Stimulated activated CD8-positive, alpha-beta memory T cell treated with anti-CD3 and anti-CD28 coated beads, Interleukin-7, amount 100 ng/mL, for 1 hour (primary cell): ENCODE measurements at places on chromosomes 12 and 14.

DNA sequence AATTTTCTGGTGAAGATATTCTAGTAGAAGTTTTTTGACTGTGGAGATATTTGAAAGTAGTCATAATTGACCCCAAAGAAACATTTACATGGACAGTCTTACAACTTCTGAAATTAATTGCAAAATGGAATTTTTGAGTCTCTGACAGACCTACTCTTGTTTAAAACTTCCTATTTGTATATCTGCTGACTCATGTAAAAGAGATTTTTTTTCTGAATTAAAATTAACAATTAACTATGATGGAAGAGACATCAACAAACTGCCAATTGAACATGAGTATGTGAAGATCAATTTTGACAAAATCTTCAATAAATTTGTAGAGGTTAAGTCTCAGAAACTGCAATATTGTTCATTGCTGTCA is 108.5 kb upstream of the MAX start:
- DNase-seq, result no peak

- DNase-seq, result no peak
These were observed 398.1 kb downstream of the NOVA1 start for GRCh38 chr14:26199590-26200370.

GRCh38 chr14:28746247-28746646 is 20.3 kb upstream of the FOXG1 start:
- DNase-seq, result no peak

- no peak for DNase-seq
These were observed 104.4 kb upstream of the CCDC196 start for GRCh38 chr14:66381755-66382154.

- no peak for DNase-seq
These were observed 128.6 kb downstream of the ZFP36L1 start for GRCh38 chr14:68664225-68664681.

DNA sequence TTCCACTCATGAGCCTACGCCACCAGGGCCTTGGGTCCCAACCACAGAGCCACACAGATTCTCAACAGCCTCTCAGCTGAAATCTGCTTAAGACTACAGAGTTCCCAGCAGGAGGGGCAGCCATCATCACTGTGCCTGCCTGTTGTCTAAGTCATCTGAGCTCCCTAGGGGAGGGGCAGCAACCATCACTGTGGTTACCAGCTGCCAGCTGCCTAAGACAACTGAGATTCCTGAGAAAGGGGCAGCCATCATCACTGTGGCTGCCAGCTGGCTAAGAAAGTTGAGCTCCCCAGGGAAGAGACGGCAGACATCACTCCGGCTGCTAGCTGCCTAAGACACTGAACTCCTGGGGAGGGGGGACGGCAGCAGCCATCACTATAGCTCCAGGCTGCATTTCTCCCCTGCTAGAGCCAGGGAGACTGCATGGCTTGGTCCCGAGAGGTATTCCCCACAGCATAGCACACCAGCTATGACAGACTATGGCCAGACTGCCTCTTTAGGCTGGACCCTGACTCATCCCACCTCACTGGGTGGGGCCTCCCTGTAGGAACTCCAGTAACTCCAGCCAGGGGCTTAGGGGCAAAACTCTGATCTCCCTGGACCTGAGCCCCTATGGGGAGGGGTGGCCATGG is 37.2 kb upstream of the C14orf132 start:
- DNase-seq, result no peak

DNA sequence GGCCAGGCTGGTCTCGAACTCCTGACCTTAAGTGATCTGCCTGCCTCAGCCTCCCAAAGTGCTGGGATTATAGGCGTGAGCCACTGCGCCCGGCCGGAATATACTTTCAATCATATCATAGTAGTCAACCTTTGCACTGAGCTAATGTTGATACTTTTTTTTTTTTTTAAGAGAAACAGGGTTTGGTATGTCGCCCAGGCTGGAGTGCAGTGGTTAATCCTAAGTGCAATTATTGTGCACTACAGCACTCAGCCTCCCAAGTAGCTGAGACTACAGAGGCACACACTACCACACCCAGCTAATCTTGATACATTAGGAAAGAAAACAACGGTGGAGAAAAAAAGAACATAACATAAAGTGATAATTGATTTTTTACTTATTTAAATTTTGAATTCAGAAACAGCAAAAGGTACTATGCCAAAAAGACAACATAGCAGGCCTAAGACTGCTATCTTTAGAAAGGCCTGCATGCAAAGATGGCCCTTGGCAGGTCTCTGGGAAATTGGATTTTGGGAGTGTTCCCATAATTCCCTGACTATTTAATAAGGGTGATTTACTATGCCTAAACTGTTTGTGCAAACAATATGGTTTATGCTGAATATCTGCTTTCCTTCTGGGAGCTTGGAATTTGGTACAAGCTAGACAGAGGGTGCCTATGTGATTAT is 15.5 kb downstream of the BTBD7 start:
- no peak for DNase-seq

DNA sequence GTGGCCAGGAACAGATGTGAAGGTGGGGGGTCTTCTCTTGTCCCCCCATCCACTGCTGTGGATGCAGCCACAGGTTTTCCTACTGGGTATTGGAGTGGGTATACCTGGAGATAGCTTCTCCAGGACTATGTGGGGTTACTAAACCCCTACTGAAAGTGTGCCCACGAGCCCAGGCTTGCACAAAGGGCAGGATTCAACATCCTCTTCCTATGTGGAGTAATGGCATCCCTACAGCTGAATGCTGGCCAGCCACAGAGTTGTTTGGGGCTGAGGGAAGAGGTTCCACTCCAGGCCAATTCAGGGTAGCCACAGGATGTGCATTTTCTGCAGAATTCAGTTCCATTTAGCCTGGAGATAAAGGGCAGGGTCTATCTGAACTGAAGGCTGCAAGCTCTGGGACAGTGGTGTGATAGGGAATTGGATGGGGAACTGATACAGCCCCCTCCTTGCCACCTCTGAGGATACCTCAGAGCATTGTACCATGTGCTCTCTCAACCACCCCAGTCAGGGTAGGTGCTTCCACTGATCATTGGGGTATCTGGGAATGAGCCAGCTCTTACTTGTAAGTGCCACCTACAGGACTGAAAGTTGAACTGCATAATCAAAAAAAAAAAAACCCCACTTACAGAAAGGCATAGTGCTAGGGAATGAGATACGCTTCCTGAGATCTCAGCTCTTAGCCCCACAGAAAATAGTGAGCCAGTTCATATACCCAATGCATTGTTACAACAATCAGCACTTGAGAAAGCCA is 187.1 kb downstream of the KITLG start:
- DNase-seq, result no peak

DNA sequence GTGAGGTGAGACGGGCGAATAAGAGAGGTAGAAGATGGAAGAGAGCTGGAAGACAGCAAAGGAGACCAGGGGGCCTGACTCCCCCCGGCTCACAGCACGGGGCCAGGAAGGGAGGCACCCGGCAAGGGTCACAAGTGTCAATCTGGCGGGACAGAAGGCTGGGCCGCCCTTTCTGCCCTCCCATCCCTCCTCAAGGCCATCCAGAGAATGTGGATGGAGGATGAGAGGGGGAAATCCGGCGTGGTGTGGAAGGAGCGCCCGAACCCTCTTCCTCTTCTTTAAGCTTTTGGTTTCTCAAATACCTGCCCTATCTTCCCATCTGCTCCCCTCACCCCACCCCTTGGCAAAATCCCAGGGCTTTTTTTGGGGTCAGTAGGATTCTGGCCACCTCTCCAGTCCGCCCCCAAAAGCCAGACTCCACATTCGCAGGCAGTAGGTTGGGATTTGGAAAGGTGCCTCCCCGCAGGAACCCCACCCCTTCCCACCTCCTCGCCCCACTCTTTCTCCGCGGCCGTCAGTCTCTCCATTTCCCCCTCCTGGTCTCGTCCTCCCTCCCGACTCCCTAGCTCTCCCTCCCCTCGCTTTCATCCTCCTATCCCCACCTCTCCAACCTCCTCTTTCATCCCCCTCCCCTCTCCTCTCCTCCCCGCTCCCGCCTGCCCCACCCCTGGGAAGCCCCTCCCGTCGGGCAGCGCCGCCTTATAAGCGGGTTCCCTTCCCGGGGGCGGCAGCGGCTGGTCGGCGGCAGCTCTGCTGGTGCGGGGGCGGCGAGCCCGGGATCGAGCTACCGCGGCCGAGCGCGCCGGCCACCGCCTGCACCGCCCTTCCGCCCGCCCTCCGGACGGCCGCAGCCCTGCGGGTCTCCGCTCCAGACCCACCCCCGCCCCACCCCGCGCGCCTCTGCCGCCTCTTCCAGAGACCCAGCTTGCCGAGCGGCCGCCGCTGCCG is at the start of gene PTMS:
TSS of gene PTMS (plus strand) at position 730 of the 948 bp plus-strand sequence. CDS start 343 bp downstream, outside the sequence.
- no peak for DNase-seq

- DNase-seq, result no peak
These were observed 3.8 kb upstream of the ARHGAP9 start for GRCh38 chr12:57483466-57483865.

DNA sequence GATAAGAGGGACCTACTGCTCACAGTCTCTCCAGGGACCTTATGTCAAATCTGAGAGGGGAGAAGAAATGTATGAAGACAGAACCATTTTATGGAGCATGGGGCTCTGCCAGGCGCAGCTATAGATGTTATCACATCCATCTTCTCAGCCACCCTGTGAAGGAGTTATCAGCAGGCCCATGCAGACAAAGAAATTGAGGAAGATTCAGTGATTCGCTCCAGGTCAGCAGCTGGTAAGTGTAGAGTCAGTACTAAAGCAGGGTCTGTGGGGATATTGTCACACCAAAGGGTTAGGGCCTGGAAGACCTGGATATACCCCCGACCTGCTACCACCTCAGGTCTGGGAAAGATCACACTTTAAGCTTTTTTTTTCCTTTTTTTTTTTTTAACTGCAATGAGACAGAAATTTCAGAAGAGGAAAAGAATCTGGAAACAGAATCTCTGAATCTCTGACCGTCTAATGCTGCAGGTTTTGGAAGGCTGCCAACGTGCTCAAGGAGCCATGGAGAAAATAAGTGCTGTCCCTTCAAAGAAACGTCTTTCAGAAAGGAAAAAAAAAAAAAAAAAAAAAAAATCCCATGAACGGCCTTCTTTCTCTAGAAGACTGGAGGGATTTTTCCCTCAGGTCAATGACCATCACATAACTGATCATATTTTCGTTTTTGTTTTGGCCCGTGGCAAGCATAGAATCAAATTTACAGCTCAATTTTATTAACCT is 73.3 kb upstream of the PLEKHG7 start:
- no peak for DNase-seq

- DNase-seq, result no peak
These were observed 1031.8 kb downstream of the GALC start for GRCh38 chr14:86961106-86961716.

DNA sequence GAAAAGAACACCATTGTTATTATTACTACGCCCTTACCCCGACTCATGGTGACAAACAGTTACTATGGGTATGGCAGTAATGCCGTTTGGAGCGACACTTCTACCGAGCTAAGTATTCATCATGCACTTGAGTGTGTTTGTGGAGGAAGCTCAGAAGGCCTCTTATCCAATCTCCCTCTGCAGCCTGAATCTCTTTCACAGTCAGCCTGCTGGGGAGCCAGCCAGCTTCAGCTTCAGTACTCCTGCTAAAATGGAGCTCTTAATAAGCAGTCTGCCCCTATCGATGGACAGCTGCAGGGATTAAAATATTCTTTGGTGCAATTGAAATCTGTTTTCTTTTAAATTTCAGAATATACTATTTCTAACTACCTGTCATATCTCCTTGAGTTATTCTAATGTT is 24.7 kb upstream of the ATP5MC2 start:
- no peak for DNase-seq

DNA sequence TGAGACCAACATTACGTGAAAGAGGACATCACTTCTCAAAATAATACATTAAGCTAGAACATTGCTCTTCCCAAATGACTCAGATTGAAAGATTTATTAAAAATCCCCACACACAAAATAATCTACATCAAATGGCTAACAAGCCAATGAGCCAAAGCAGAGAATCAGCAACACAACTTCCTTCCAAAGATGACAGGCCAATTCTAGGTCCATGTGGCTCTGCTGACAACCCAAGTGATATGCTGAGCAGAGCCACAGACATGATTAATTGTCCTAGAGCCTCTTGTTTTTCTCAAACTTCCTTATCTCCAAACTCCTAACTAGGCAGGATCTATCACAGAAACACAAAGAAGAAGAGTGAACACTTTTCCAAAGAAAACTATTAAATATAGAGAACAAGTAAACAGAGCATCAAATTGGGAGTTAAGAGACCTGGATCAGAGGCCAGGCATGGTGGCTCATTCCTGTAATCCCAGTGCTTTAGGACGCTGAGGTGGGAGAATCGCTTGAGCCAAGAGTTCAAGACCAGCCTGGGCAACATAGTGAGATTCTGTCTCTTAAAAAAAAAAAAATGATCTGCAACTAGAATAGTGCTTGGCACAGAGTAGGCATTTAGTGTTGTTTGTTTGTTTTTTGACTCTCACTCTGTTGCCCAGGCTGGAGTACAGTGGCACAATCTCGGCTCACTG is 38.5 kb downstream of the SENP1 start:
- no peak for DNase-seq

DNA sequence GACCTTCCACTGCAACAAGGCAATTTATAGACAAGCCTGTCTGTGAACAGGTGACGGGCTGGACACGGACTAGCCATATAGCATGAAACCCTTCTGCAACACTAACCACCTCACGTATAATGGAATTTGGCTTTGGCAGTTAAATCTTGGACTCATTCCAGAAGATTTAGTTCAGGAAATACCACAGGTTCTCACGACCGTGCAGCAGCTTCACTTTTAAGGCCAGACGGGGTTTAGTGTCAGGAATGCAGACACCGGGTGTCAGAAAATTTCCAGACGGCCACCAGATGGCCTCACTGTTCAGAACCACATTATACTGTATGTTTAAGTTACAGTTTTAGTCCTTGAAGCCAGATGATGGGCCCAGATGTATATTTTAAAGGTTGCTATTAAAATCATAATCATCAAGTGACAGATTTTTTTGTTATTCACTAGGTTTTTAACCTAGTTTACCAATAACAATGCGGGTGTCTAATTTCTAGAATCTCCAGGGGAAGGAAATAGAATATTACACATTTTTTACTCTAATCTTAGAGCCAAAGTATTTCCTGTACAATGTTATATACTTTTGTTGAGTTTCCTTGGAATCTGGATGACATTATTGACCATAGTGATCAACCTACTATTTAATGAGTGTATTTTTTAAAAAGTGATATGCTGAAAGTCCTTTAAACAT is 90.5 kb upstream of the TMPO start:
- DNase-seq, result peak; percentile 2

GRCh38 chr12:25771041-25771440 is 187.4 kb upstream of the RASSF8 start:
- no peak for DNase-seq
